ENCODE measurements at places on chromosomes 6 and 20. TPM values are rescaled to one million over a fixed set of nuclear protein-coding genes. Genes with fewer than 3 reads are reported as not detected.

Gene TTBK1
- under 0.01 TPM for total RNA-seq

Gene ILRUN
- total RNA-seq: 40.9 TPM

Gene BEND3
- 3.7 TPM for total RNA-seq

Gene BNIP5
- not detected for total RNA-seq

Gene SGK2
- not detected for total RNA-seq

Gene SEMG1
- total RNA-seq: not detected

Gene TREM2
- not detected for total RNA-seq

Gene ABHD16B
- not detected for total RNA-seq

Gene RALGAPA2
- 5.7 TPM for total RNA-seq

Gene DSN1
- total RNA-seq: 12.5 TPM

Gene SPATA2
- total RNA-seq: 1.8 TPM

Gene MOG
- total RNA-seq: not detected

Gene SLC22A2
- total RNA-seq: not detected

Gene GTPBP2
- 35.6 TPM for total RNA-seq

Gene CLIC5
- not detected for total RNA-seq

Gene ULBP1
- 0.37 TPM for total RNA-seq

Gene DPPA5
- not detected for total RNA-seq

Data from subcutaneous preadipocyte (primary cell).